Lung (tissue), 17 donors: ENCODE measurements at places on chromosomes 2 and 18. TPM values are rescaled to one million over a fixed set of nuclear protein-coding genes. Genes with fewer than 3 reads are reported as not detected.

- H3K27ac ChIP-seq, result no peak overlapping the region
- H3K36me3 ChIP-seq, result no peaks in the 10 kb centered on the region
- H3K27me3 ChIP-seq, result no peaks in the 10 kb centered on the region
- DNase-seq, result peak; percentile 35
These were observed 122.1 kb downstream of the TMEM247 start for GRCh38 chr2:46601328-46601963.

The RAB17 gene
- 44.9 TPM for total RNA-seq

DNA sequence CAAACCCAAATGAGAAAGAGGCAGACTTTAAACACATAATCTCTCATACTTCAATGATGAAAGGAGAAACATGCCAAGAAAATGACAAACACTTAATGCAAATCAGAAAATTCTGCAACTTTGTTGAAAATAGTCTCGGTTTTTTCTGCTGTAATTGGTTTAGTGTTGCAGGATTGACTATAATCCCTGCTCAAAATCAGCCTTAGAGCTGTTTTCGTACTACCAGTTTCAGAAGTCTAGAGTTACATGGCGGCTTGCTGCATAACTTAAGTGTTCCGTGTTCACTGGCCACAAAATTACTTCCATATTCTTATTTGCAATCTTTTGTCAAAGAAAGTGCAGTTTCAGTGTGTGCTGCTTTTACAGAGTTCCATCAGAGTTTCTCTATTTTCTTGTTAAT lies 48.9 kb upstream of the ITGAV start:
- no peak overlapping the region for H3K27ac ChIP-seq
- no peak overlapping the region for H3K4me3 ChIP-seq
- H3K4me1 ChIP-seq, result peaks cover 3% of the 10 kb centered on the region
- H3K36me3 ChIP-seq, result no peaks in the 10 kb centered on the region
- H3K27me3 ChIP-seq, result no peaks in the 10 kb centered on the region

The SH3RF3 gene
- 8.5 TPM for total RNA-seq

- no peaks in the 10 kb centered on the region for H3K4me1 ChIP-seq
- no peak overlapping the region for H3K4me3 ChIP-seq
- H3K27ac ChIP-seq, result no peak overlapping the region
- no peaks in the 10 kb centered on the region for H3K36me3 ChIP-seq
These were observed 78.8 kb upstream of the NEDD4L start for GRCh38 chr18:57965246-57965645.

GRCh38 chr2:45011621-45012602 lies 2.7 kb upstream of the SIX2 start:
- no peaks in the 10 kb centered on the region for H3K36me3 ChIP-seq
- H3K4me1 ChIP-seq, result peaks cover 20% of the 10 kb centered on the region
- no peak overlapping the region for H3K27ac ChIP-seq
- H3K4me3 ChIP-seq, result no peak overlapping the region

DNA sequence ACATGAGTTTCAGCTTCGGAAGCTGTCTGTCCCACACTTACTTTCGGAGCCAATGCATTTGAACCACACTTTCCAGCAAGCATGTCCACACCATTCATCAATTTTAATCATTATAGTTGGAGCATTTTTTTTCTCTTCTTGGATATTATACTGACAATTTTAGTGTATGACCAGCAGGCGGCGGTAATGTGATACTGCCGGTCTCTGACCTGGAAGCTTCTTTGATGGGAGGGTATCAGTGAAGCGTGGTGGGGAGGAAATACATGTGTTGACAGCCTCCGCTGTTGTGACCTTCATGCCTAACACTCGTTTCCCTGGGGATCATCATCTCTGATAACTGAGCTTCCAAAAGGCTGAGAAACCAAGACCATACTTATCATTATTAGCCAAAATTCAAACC lies 231.7 kb downstream of the GBX2 start:
- no peak for DNase-seq
- no peak overlapping the region for H3K4me3 ChIP-seq
- H3K36me3 ChIP-seq, result peaks cover 5% of the 10 kb centered on the region
- H3K27ac ChIP-seq, result no peak overlapping the region
- no peaks in the 10 kb centered on the region for H3K4me1 ChIP-seq
